CD4-positive, alpha-beta T cell treated with Interleukin-15 for 4 hours (primary cell): ENCODE measurements at places on chromosomes 6 and 20.
A peak's percentile ranks its signal among the peaks of the same experiment; 100 is the strongest.

GRCh38 chr6:89351671-89352277 is 748 bp downstream of the UBE2J1 start:
- no peak for DNase-seq

DNA sequence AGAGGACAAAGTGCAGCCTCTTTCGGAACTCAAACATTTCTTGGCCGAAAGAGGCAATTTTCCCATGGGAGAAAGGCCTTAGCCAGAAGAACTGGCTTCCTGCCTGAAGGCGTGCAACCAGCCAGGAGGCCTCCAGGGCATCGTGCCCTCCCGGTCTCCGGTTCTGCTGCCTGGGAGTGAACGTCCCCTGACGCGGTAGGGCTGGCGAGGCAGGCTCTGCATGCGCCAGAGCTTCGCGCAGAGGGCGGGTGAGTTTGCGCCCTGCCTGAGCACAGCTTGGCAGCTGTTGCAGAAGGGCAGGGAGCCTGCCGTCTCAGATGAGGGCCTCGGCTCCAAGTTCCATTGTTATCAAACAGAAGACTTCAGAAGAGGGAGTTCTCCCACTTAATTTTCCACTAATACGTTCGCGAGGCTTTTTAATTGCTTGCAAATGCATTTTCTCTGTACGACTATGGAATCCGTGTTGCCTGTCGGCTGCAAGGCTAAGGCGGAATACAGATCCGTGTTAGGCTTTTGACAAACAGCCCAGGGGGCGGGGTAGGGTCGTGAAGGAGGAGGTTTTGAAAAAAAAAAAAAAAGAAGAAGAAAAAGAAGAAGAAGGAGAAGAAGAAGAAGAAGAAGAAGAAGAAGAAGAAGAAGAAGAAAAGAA is 5.5 kb upstream of the TFAP2D start:
- no peak for DNase-seq

GRCh38 chr6:40755046-40755681 is 168.0 kb upstream of the LRFN2 start:
- no peak for DNase-seq

DNA sequence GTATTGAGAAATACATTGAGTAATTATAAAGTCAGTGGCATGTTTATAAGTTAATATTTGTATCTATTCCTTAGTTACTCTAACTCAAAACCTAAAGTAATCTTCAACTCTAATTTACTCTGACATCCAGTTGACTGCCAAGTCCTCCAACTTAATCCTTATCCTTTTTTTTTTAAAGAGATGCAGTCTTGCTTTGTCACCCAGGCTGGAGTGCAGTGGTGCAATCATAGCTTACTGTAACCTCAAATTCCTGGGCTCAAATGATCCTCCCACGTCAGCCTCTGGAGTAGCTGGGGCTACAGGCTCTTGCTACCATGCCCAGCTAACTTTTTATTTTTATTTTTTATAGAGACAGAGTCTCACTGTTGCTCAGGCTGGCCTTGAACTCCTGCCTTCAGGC is 24.4 kb downstream of the PTPN1 start:
- no peak for DNase-seq

- DNase-seq, result no peak
Observed at GRCh38 chr6:57822896-57823358, 505.5 kb downstream of the PRIM2 start.

DNA sequence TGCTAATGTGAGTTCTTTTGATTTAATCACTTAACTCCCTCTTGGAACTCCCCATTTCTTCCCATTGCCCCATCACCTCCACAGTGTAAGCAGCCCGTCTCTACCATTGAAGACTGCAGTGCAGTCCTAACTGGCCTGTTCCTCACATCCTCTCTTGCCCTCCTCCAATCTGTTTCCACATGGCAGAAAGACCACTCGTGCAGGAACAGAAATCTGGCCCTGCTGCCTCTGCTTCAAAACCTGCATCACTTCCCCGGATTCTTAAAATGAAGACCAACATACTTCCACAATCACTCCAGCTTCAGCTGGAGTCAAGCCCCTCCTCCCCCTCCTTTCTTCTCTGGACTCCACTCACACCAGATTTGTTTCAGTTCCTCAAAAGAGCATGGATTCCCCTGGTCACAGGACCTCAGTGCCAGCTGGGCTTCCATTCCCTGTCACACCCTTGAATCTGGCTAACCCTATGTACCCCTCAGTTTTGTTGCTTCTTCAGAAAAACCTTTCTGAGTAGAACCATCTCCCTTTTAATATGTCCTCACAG is 802.3 kb downstream of the MAFB start:
- no peak for DNase-seq

- DNase-seq, result no peak
Observed at GRCh38 chr6:154567695-154568220, 57.3 kb upstream of the CNKSR3 start.

DNA sequence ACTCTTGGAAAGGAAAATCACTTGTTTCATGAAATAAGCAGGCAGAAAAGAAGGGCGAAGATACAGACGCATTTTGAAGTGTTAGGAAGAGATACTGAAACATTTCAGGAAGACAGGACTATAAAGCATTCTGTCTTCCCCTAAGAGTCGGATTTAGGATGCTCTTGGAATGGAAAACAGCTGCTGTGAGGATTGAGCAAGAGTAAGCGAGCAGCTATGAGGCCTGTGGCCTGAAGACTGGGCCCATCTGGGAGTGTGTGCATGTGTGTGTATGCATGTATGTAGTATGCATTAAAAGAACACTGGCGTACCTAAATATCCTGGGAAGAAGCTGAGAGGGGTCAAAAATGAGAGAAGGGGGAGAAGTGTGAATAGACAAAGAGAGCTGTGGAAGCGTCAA is 83.6 kb downstream of the SIM1 start:
- no peak for DNase-seq

GRCh38 chr6:165895421-165896165 is 232.6 kb upstream of the PDE10A start:
- DNase-seq, result no peak

DNA sequence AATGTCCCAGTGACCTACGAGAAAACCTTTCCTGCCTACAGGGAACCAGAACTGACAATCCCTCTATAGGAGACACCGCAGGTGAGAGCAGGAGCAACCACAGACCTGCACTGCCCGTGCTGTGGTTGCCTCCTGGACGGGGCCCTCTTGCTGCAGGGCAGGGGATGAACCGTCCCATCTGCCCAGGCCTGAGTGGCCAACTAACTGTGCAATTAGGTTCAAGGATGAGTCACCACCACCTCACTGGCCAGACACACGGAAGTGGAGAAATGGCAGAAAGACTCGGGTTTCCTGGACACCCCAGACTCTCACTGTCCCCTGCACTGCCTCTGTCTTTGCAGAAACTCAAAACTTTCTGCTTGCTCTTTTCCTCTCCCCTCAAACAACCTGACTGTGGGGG is 13.8 kb upstream of the HLA-G start:
- DNase-seq, result no peak

DNA sequence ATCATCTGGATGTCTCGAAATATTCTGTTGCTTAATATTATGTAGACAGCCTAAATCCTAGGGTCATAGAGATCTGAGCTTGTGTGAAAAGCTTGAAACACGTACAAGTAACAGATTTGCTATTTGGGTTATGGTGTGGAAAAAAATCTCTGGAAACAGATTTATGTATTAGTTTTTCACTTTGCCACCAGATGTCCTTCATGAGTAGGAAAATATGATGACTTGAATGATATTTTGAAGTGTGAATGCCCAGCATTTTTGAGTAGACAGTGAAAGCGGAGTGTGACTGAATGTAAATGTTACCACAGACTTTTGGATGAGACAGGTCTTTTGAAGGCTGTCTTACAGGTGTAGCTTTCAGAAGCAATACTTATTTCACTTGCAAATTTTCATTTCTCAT is 4.2 kb upstream of the BMP6 start:
- DNase-seq, result no peak

- DNase-seq, result no peak
Observed at GRCh38 chr6:83231146-83231545, 38.0 kb downstream of the RWDD2A start.

DNA sequence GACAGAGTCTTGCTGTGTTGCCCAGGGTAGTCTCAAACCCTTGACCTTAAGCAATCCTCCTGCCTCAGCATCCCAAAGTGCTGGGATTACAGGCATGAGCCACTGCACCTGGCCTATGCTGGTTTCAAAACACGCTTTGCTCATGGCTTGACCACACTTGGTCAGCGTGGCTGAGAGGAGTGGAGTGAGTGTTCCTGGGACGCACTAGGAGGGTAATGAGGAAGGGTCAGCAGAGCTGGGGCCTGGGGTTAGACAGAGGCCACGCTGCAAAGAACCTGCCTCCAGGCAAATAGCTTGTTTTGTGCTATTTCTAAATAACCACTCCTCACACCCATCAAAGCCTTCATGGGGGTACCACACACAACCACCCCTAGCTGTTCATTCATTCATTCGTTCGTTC is 77.9 kb upstream of the TOX2 start:
- DNase-seq, result no peak

DNA sequence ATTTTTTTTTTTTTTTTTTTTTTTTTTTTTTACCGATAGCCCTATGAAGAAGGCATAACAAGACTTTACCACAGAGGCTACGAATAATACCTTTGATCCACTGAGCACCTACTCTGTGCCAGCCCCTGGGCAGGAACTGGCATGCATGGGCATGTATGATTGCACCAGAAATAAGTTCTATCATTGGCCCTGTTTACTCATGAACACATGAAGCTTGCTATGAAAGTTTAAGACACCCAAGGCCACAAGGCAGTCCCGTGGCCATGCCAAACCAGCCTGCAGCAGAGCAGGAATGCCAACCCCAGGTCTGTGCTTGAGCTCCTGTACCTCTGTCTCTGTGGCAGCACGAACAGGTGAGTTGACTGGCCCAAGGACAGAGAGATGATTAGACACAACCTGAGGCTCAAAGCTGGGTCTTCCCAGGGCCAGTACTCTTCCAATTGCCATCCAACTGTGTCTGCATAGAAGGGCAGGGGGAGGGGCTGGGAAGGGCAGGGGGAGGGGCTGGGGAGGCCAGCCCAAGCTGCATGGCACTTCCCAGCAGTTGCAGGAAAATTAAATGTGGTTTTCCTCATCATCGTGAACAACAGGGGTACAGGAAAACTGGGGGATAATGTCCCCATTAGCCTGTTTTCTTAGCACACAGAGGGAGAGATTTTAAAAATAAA is 63.5 kb downstream of the LRFN2 start:
- no peak for DNase-seq

GRCh38 chr6:158287047-158287446 is 25.2 kb upstream of the TULP4 start:
- no peak for DNase-seq

GRCh38 chr6:131024565-131024964 is 38.5 kb downstream of the EPB41L2 start:
- no peak for DNase-seq

DNA sequence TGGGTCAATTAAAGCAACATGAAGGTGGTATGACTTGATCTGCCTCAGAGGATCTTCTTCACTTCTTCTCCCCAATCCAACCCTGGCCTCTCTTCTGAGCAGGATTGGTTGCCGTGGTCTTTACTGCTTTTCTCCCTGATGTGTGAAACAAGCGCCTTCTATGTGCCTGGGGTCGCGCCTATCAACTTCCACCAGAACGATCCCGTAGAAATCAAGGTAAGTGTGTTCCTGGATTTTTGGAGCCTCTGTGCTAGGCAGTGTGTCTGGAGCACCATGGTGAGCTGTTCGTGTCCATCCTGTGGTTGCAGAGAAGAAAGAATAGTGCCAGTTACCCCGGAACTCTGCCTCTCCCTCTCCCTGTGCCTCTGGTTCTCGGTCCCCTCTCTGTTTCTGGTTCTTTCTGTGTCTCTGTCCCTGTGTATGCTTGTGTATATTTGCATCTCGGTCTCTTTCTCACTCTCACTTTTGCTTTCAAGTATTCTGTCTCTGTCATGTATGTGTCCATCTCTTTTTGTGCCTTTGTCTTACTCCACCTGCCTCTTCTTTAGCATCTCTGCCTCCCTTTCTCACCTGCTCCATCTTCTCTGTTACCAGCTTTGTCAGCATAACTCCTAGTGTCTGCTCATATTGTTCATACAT is 23.5 kb downstream of the TM9SF4 start:
- no peak for DNase-seq

GRCh38 chr6:329888-330691 is 37.8 kb downstream of the DUSP22 start:
- no peak for DNase-seq

- no peak for DNase-seq
Observed at GRCh38 chr6:152978058-152978457, 4.8 kb downstream of the FBXO5 start.

DNA sequence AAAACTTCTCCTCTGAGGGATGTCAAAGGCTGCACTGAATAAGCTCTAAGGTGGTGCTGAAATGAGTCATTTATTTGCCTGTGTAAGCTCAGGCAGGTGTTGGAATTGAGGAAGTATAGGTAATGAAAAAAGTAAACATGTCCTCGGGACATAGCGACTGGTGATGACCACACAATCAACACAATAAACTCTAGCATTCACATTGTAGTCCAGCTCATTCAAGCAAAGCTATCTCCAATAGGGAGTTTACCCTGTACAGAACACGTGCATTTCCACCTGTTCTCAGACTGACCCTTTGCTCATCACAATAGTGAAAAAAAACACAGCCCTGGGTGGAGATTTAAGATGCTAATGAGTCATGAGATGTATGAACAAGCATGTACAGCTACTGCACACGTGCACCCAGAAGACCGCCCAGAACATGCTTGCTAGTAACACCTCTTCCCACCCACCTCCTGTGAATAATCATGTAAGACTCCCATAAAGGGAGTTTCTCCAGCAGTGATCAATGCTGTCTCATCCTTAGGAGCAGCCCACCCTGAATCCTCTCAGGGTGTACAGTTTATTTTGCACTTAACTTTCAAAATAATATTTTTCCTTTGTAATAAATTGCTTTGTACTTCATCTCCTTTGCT is 33.0 kb upstream of the POU5F1 start:
- peak; percentile 64 for DNase-seq

- DNase-seq, result no peak
Observed at GRCh38 chr6:1075444-1075843, 236.5 kb upstream of the FOXQ1 start.
